ENCODE measurements at places on chromosomes 4 and X. TPM values are rescaled to one million over a fixed set of nuclear protein-coding genes. Genes with fewer than 3 reads are reported as not detected.

ITGB1BP2 gene
- total RNA-seq, result 18.5 TPM

ZMAT1 gene
- total RNA-seq, result 15.2 TPM

EDA gene
- 6.1 TPM for total RNA-seq

KIF4A gene
- 1.7 TPM for total RNA-seq

SLC38A5 gene
- total RNA-seq, result 4.9 TPM

PHOX2B gene
- not detected for total RNA-seq

GATA1 gene
- total RNA-seq, result 1.4 TPM

ARMCX4 gene
- total RNA-seq, result 13.4 TPM

STARD8 gene
- 15.8 TPM for total RNA-seq

SLITRK2 gene
- 0.42 TPM for total RNA-seq

FRAS1 gene
- 2.0 TPM for total RNA-seq

GSX2 gene
- total RNA-seq, result not detected

TLR1 gene
- total RNA-seq, result 36.3 TPM

AMMECR1 gene
- 3.0 TPM for total RNA-seq

ADGRL3 gene
- total RNA-seq, result 17.5 TPM

C4orf51 gene
- total RNA-seq, result not detected

TECRL gene
- not detected for total RNA-seq

FANCB gene
- 1.8 TPM for total RNA-seq

UTP3 gene
- 32.6 TPM for total RNA-seq

RHOXF2 gene
- total RNA-seq, result not detected

OPRPN gene
- total RNA-seq, result not detected

ENPP6 gene
- total RNA-seq, result 2.0 TPM

ACOX3 gene
- total RNA-seq, result 72.7 TPM

TRMT2B gene
- total RNA-seq, result 16.1 TPM

SHROOM2 gene
- 2.0 TPM for total RNA-seq

NDST3 gene
- total RNA-seq, result not detected

FABP2 gene
- not detected for total RNA-seq
